Frontal cortex (tissue), 4 donors: ENCODE measurements at places on chromosomes 1 and 21. TPM values are rescaled to one million over a fixed set of nuclear protein-coding genes. Genes with fewer than 3 reads are reported as not detected.

The CD52 gene
- total RNA-seq, result not detected

The SPRR2B gene
- total RNA-seq, result not detected

The HSPB7 gene
- not detected for total RNA-seq

The LIN28A gene
- not detected for total RNA-seq

The GNB1 gene
- 154 TPM for total RNA-seq

The ASPM gene
- total RNA-seq, result 7.3 TPM

The IGSF3 gene
- 134 TPM for total RNA-seq

The MPL gene
- total RNA-seq, result not detected

The AK5 gene
- total RNA-seq, result 40.4 TPM

- no peak for DNase-seq
Observed at GRCh38 chr1:46991083-46991923, 32.2 kb upstream of the CYP4X1 start.

GRCh38 chr1:220982686-220983085 lies 103.4 kb downstream of the HLX start:
- no peak for DNase-seq

GRCh38 chr1:41537788-41538351 lies 53.4 kb upstream of the EDN2 start:
- no peak for DNase-seq

- no peak for DNase-seq
Observed at GRCh38 chr1:210723646-210724045, 394.9 kb downstream of the HHAT start.

GRCh38 chr1:38087676-38088075 lies 41.1 kb upstream of the POU3F1 start:
- DNase-seq, result no peak

DNA sequence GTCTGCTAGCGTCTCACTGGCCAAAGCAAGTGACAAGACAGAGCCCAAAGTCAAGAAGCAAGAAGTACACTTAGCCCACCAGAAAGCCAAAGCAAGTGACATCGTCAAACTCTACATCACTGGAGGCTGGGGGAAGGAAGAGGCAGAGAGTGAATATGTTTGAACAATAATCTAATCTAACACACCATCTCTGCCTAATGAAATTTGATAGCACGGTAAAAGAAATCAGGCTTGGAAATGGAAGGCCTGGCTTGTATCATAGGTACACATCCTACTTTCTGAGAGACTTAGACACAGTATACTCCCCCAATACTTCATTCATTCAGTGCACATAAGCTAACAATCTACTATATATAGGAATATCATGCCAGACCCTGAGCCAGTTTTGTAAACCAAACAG lies 26.3 kb downstream of the TRABD2B start:
- no peak for DNase-seq

- no peak for DNase-seq
Observed at GRCh38 chr1:18020021-18020817, 87.4 kb upstream of the IGSF21 start.

GRCh38 chr1:53326598-53327181 lies 1.2 kb downstream of the LRP8 start:
- no peak for DNase-seq

- no peak for DNase-seq
Observed at GRCh38 chr1:3785045-3785444, 11.3 kb downstream of the LRRC47 start.

DNA sequence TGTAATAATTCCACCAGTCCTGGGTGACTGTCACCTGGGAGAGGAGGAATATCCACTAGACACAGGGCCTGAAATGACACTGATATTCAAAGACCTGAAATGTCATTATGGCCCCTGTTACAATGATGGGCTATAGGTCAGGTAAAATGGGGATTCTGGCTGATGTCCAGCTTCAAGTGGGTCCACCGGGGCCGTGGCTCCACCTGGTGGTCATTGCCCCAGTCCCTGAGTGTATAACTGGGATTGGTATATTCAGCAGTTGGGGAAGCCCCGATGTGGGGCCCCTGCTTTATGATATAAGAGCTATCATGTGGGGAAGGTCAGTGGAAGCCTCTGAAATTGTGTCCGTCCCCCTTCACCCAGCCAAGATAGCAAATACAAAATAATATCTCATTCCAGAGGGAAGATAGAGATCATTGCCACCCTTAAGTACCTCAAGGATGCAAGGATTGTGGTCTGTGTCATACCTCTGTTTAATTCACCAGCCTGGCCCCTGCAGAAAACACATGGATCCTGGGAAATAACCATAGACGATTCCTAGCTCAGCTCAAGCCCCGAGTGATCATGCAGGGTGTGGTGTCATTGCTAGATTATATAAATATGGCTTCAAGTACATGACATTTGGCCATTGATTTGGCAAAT lies 19.4 kb downstream of the PLEKHO1 start:
- DNase-seq, result no peak

DNA sequence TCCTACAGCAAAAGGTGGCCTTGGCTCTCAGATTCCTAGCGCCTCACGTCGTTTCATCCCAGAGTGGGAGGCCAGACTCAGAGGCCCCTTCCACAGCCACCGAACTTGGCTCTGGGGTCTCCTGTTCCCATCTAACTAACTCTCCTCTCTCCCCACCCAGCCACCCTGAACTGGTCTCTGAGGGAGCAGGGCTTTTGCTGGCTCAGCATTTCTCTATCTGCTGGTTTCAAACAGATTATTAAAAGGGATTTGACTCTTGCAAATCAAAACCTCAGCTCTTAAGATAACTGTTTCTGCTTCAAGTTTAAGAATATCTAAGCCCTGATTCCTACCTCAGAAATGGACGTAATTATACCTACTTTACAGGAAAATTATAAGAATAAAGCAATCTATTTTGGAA lies 91.0 kb upstream of the ATP1B1 start:
- no peak for DNase-seq

- DNase-seq, result no peak
Observed at GRCh38 chr1:162710780-162711465, 78.7 kb downstream of the DDR2 start.

GRCh38 chr1:160018900-160019299 lies 12.9 kb downstream of the PIGM start:
- DNase-seq, result no peak

DNA sequence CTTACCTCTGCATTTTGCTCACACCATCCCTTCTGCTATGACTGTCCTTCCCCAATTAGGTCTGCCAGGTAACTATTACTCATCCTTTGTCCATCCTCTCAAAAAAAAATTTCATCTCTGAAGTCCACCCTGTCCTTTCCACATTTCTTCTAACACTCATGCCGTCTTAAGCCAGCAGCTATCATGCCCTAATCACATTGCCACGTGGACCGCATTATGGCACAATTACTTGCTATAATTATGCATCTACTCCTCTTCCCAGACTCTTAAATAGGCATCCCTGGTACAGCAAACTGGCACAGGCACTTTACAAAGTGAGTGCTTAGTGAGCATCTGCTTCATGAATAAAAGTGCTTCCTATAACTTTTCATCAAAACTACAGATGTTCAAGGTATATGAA lies 295.4 kb upstream of the ESRRG start:
- no peak for DNase-seq

- DNase-seq, result no peak
Observed at GRCh38 chr1:173758980-173759379, 44.2 kb downstream of the KLHL20 start.

GRCh38 chr21:45505416-45506021 lies 36.7 kb downstream of the SLC19A1 start:
- DNase-seq, result no peak

- DNase-seq, result no peak
Observed at GRCh38 chr1:43930168-43930948, 3.2 kb upstream of the ARTN start.

GRCh38 chr1:202010180-202011015 lies at the start of gene ELF3:
Gene ELF3 (plus strand): TSS chr1:202010587. CDS start chr1:202011137, 550 bp downstream.
- DNase-seq, result no peak

- DNase-seq, result no peak
Observed at GRCh38 chr1:64851664-64852063, 106.8 kb downstream of the RAVER2 start.

GRCh38 chr21:29208044-29208681 lies 77.7 kb downstream of the MAP3K7CL start:
- no peak for DNase-seq

DNA sequence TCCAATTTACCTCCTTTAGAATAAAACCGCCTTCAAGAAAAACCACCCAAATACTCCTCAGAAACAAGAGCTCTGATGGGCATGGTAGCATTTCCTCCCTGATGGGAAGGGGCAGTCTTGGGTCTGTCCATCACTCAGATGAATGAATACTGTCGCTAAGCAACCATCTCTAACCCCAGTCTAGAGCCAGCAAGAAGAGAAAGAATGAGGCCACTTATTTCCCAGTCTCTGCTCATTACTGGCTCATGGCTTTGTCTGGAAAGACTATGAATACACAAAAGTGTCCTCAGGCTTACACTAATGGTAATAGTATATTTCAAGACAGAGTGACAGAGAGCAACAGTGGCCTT lies 51.0 kb upstream of the F3 start:
- no peak for DNase-seq

DNA sequence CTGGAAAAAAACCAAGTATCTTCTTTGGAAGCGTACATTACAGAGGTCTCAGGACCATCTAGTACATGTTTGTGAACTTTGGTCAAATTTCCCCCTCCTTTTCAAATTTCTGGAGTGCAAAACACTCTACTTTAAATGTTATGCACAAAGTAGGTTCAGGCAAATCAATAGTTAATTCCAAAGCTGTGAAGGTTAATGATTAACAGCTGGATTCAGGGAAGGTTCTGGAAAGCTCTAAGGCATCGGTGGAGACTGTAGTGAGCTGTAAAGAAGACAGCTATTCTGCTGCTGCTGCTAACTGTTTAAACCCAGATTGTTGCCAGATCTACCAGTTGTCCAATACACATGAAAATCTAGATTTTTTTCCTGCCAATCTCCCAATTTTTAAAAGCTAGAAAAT lies 70.9 kb downstream of the ELAVL4 start:
- DNase-seq, result no peak

GRCh38 chr1:81071072-81071858 lies 729.5 kb upstream of the ADGRL2 start:
- DNase-seq, result no peak

DNA sequence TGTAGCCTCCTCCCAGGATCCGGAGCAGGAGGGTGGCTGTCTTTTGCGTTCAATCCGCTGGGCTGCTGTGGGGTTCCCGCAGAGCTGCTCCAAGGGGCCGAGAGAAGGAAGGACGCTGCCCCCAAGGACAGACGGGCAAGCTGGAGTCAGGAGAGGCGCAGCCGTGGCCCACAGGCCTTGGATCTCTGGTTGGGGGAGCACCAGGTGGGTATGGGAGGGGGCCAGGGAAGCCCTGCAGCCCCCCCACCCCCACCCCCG lies 15.9 kb upstream of the SKI start:
- DNase-seq, result no peak

- DNase-seq, result no peak
Observed at GRCh38 chr1:233406994-233407631, 79.6 kb downstream of the MAP3K21 start.

GRCh38 chr1:119288751-119289150 lies 79.8 kb upstream of the HAO2 start:
- DNase-seq, result no peak

- DNase-seq, result no peak
Observed at GRCh38 chr1:239174880-239175279, 211.5 kb upstream of the CHRM3 start.

- DNase-seq, result no peak
Observed at GRCh38 chr1:11072216-11072917, 12.5 kb upstream of the SRM start.

DNA sequence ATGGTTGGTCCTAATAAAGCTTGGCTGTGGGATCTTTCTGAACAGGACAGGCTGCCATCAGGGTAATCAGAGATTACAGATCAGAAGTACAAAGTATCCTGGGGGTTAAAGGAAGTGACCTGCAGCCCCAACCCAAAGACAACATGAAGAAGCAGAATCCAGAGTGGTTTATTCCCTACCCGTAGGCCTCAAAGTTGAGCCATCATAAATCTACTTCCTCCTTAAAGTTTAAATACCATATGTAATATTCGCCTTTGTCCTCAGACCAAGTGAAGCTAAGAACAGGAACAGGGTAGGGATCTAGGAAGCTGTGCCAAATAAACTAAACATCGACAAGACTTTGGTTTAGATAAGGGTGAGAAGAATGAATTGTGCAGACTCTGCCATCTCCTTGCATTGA lies 15.9 kb upstream of the DHX9 start:
- DNase-seq, result no peak
